ENCODE measurements at places on chromosomes 12 and 14.

DNA sequence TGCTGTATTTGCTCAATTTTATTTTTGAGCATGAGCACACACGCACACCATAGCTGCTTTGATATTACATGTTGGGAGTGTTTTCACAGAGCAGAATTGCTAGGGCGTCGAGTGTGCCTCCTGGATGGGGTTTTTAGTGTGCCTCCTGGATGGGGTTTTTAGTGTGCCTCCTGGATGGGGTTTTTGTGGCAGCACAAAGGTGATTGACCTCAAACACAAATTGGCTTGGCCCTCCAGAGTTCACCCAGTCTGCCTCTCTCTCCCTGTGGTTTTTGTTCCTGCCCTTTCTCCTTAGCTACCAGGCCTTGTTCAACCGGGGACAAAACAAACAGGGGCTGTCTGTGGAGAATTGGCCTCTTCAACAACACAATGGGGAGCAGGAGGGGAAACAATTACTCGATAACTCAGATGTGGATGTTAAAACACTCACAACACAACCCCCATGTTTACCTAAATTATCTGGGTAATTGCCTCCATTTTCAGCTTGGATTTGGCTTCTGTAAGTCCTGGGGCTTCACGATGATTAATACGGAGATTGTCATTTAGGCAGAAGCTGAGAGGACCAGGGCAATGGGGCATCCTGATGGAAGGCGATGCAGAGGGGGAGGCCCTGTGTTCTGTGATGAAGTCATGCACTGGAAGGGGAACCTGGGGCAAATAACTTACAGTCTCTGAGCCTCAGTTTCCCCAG lies 26.9 kb downstream of the TBX3 start:
- no peak for DNase-seq

- no peak for DNase-seq
Observed at GRCh38 chr12:119885549-119885948, 8.4 kb upstream of the CIT start.

- no peak for DNase-seq
Observed at GRCh38 chr12:38886931-38887330, 18.5 kb downstream of the CPNE8 start.

DNA sequence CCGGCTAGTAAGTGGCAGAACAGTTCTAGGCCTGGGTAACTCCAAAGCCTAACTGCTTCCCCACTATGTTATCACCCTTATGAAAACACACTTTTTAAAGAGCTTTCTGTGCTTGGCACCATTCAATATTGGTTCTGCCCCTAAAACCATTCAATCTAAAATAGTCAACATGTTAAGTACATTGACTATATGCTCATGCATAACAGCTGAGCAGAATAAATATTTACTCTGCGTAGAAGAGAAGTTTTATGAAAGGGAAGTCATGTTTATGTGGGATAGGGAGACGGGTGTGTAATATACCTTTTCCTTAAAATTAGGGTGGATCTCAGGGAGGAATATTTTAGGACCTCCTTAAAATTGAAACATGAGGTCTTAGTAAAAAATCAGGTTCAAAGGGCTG lies 80.5 kb downstream of the SAMD4A start:
- DNase-seq = no peak

DNA sequence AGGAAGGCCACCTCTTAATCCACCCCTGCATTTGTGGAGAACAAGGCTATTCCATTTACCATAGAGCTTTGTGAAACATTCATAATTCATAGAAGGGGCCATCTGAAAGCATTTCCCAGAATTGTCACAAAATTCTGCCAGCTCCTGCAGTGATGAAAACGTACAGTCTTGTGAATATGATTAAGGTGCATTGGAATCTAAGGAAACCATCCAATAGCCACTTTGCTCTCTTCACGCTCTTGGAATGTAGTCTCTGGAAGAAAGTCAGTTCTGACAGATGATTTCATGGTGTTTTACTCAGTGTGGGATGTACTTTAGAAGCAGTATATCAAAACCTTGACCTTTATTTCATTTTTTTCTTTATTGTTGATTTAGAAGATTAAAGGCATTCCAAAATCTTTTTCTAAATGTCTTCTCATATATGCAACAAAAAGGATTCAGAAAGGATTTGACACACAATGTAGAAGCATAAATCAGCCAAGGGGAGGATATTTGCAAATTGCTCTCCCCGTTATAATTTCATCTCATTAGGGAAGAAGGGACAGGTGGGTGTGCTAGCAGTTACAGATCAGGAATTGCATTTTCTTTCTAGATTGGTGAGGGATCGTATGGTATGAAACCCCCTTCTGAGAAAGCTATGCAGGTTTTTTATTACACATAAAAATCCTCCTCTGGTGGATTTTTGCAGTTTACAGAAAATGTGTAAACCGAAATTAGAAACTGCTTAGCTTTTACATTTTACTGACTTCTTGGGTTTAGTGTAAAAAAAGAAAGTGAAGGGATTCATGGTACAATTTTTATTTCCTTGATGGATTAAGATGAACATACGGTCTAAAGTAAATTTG lies 390.2 kb downstream of the LRIG3 start:
- DNase-seq = no peak

- peak; percentile 19 for DNase-seq
Observed at GRCh38 chr12:85580562-85581168, 255.5 kb downstream of the RASSF9 start.

DNA sequence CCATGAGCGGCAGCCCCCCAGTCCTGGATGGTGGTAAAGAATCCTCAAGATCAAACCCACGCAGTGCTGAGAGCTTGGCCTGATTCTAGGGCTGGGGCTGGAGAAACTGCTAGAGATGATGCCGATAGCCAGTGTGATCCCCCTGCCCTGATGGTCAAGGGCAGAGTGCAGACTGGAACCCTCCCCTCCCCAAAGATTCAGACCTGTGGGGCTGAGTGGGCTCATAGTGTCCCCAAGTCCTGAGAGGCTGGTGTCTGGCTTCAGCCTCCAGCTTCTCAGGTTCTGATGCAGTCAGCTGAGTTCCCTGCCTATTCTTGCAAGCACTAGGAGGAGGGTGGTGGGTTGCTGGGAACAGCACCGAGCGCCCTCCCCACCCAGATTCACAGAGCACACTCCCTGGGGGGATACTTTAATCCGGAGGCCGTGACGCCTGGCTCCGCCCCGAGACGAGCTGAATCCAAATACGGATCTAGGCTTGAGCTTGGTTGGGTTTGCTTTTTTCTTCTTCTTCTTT lies 11.9 kb downstream of the RHOF start:
- no peak for DNase-seq

- no peak for DNase-seq
Observed at GRCh38 chr14:34926552-34926951, 51.4 kb upstream of the BAZ1A start.

DNA sequence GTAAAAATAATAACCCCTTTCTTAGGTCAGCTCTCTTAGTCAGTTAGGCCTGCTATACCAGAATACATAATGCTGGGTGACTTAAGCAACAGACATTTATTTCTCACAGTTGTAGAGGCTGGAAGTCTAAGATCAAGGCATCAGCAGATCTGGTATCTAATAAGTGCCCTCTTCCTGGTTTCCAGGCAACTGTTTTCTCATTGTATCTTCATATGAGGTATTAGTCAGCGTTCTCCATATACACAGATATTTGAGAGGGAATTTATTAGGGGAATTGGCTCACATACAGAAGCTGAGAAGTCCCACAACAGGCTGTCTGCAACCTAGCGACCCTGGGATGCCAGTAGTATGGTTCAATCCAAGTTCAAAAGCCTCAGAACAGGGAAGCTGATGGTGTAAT lies 896.0 kb downstream of the GALC start:
- DNase-seq = no peak

GRCh38 chr12:123107926-123108681 lies 42.8 kb downstream of the PITPNM2 start:
- DNase-seq = no peak

GRCh38 chr14:75456997-75457335 lies 29.1 kb downstream of the JDP2 start:
- DNase-seq = no peak

Data from left cardiac atrium (tissue), 4 donors.